ENCODE measurements at places on chromosomes 13 and 19. TPM values are rescaled to one million over a fixed set of nuclear protein-coding genes. Genes with fewer than 3 reads are reported as not detected.

GRCh38 chr19:38266981-38267597 lies 2.7 kb downstream of the SPINT2 start:
- DNase-seq: no peak
- no peak overlapping the region for H3K4me3 ChIP-seq
- H3K27me3 ChIP-seq: no peaks in the 10 kb centered on the region
- H3K36me3 ChIP-seq: no peaks in the 10 kb centered on the region

DNA sequence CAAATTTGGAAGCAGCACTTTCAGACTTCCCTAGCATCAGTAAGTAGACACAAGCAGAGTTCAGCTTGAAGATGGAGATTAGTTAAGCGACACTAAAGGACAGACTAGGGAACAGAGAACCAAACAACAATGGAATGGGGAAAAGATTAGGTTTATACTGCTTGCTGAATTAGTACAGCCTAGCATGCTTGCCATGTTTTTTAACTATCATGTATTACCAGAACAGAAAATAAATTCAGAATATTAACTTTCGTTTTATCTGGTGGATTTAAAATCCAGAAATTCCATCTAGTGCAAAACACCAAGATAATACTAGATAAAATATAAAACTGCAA lies 451.5 kb upstream of the SLC10A2 start:
- H3K4me1 ChIP-seq: no peaks in the 10 kb centered on the region
- H3K27ac ChIP-seq: no peak overlapping the region
- no peak for DNase-seq
- H3K27me3 ChIP-seq: no peaks in the 10 kb centered on the region
- no peaks in the 10 kb centered on the region for H3K36me3 ChIP-seq

- peaks cover 98% of the 10 kb centered on the region for H3K36me3 ChIP-seq
- peak overlapping the region; percentile 34 for H3K27ac ChIP-seq
- no peak for DNase-seq
- H3K4me3 ChIP-seq: no peak overlapping the region
These were observed 8.2 kb downstream of the FXYD5 start for GRCh38 chr19:35162471-35163326.

- H3K27ac ChIP-seq: no peak overlapping the region
- no peak overlapping the region for H3K4me3 ChIP-seq
- DNase-seq: no peak
- no peaks in the 10 kb centered on the region for H3K36me3 ChIP-seq
These were observed 44.8 kb upstream of the ARGLU1 start for GRCh38 chr13:106612688-106613087.

GRCh38 chr13:36571444-36571843 lies 102.4 kb upstream of the SERTM1 start:
- H3K36me3 ChIP-seq: no peaks in the 10 kb centered on the region
- no peak overlapping the region for H3K4me3 ChIP-seq
- H3K27ac ChIP-seq: no peak overlapping the region
- no peaks in the 10 kb centered on the region for H3K4me1 ChIP-seq
- H3K27me3 ChIP-seq: peaks cover 2% of the 10 kb centered on the region

GRCh38 chr13:100734194-100734720 lies 59.7 kb upstream of the TMTC4 start:
- H3K4me3 ChIP-seq: no peak overlapping the region
- no peak for DNase-seq
- no peaks in the 10 kb centered on the region for H3K27me3 ChIP-seq
- H3K27ac ChIP-seq: no peak overlapping the region
- H3K4me1 ChIP-seq: no peaks in the 10 kb centered on the region

DNA sequence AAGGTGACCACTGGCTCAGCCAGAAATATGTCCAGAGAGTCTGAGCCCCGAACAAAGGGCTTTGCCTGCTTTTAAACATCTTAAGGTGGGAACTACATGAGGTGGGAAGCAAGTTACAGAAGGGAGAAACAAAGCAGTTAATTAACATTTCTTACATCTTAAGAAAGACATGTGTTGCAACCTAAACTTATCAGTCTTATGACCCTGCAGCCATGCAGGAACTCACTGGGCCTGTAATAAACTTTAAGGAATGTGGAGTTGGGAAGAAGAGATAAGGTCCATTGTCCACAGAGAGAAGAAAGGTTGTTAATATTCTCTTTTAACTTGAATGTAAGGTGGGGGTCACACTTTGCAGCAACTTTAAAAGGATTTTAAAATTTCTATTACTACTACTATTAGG lies 46.8 kb upstream of the CYP2A7 start:
- no peaks in the 10 kb centered on the region for H3K4me1 ChIP-seq
- H3K36me3 ChIP-seq: no peaks in the 10 kb centered on the region
- no peak overlapping the region for H3K4me3 ChIP-seq
- no peak for DNase-seq

- peaks cover 25% of the 10 kb centered on the region for H3K4me1 ChIP-seq
- H3K4me3 ChIP-seq: no peak overlapping the region
- no peaks in the 10 kb centered on the region for H3K27me3 ChIP-seq
- DNase-seq: no peak
These were observed 26.5 kb downstream of the GPR18 start for GRCh38 chr13:99231721-99232120.

- no peaks in the 10 kb centered on the region for H3K27me3 ChIP-seq
- H3K4me3 ChIP-seq: peak overlapping the region; percentile 90
- H3K4me1 ChIP-seq: peaks cover 20% of the 10 kb centered on the region
- H3K36me3 ChIP-seq: no peaks in the 10 kb centered on the region
These were observed 23.4 kb downstream of the IPO5 start for GRCh38 chr13:97976610-97977521.

DNA sequence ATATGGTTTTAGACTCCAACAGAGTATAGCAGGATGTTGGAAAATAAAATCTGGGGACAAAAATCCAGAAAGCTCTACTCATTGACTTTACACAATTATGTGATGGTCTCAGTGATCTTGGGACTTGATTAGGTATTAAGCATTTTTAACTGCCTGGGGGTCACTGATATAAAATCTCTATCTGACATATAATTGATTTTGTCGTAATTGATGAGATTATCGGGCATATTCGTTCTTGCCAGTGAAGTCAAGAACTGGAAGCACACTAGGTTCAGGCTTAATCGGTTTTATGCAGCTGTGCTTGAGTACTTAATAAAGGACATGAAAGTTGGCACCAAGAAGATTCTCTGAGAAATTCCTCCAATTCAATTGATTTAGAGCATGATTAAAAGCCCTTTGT lies 390.7 kb downstream of the DCT start:
- no peaks in the 10 kb centered on the region for H3K36me3 ChIP-seq
- no peak overlapping the region for H3K4me3 ChIP-seq
- no peak for DNase-seq
- no peaks in the 10 kb centered on the region for H3K4me1 ChIP-seq
- no peak overlapping the region for H3K27ac ChIP-seq

GRCh38 chr19:21321134-21321533 lies 8.1 kb downstream of the ZNF708 start:
- no peaks in the 10 kb centered on the region for H3K27me3 ChIP-seq
- DNase-seq: no peak
- no peaks in the 10 kb centered on the region for H3K4me1 ChIP-seq
- no peak overlapping the region for H3K27ac ChIP-seq
- H3K36me3 ChIP-seq: peaks cover 60% of the 10 kb centered on the region
- no peak overlapping the region for H3K4me3 ChIP-seq

DNA sequence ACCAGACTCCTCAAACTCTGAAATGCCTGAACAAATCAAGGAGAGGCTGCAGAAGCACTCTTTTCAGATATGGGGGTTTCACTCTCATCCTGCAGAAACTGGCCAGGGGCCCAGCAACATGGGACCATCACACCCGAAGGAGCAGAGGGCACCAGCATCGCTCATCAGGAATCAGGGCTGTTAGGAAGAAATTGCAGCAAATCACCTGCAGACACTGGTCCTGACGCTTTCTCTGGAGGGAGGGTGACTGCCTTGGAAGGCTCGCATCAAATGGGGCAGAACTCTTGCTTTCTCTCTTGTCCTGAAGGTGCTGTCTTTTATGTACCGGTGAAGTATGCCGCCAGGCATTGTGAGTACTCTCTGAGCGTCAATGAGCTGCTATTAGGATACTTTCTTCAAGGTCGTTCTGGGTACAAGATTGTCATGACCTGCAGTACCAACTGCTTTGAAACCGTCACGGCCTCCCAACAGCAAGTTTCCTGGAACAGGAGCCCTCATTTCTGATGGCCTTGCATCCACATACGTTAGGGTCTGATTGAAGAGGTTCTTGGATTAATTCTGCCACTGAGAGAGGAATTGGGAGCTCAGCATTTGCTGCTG lies 155.7 kb upstream of the SOX1 start:
- no peaks in the 10 kb centered on the region for H3K4me1 ChIP-seq
- no peak overlapping the region for H3K27ac ChIP-seq
- H3K27me3 ChIP-seq: no peaks in the 10 kb centered on the region
- no peak overlapping the region for H3K4me3 ChIP-seq
- DNase-seq: no peak

- peak overlapping the region; percentile 91 for H3K27ac ChIP-seq
- H3K36me3 ChIP-seq: peaks cover 11% of the 10 kb centered on the region
- H3K4me1 ChIP-seq: peaks cover 46% of the 10 kb centered on the region
- peak overlapping the region; percentile 91 for H3K4me3 ChIP-seq
- no peak for DNase-seq
These were observed 3.0 kb downstream of the ZMYM2 start for GRCh38 chr13:19961489-19961888.

DNA sequence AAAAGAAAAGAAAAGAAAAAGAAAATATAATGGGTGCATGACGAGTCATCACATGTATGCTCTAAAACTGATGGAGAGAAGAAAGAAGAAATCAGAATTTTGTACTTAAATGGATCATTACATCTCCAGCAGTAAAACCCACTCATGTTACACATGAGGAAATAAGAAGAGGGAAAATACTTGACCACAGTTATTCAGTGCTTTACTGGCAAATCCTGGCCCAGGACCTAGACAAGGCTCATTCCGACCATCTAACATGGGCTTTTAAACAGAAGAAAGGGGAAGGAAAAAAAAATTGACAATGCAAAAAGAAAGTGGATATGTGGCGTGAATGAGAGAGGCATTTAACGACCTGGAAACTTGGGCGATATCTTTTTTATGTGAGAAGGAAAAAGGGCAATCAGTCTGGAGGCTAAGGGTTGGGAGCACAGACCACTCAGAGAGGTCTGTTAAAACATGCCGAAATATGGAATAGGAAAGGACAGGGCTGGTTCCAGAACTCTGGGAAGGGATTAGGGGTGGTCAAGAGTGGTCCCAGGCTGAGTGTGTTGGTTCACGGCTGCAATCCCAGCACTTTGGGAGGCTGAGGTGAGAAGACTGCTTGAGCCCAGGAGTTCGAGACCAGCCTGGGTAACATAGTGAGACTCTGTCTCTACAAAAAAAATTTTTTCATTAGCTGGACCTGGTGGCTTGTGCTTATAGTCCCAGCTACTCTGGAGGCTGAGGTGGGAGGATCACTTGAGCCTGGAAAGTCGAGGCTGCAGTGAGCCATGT lies 1.6 kb downstream of the SIGLECL1 start:
- H3K27ac ChIP-seq: no peak overlapping the region
- no peaks in the 10 kb centered on the region for H3K27me3 ChIP-seq

DNA sequence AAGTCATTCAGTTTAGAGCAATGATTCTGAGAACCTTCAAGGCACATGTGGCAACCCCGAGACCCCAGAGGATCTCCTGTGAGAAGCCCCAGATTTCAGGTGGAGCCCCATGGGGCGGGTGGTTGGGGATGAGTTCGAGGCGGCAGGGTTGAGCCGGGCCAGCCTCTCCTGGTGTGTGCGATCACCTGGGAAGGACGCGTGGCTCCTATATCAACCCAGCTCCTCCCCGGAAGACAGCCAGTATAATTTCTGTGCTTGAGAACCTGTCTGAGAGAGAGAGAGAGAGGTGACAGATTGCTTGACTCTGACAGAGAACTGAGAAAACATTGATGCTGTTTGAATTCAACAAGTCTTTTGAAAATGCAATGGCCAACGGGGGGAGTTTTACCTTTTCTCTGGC lies 89.0 kb downstream of the TEX29 start:
- DNase-seq: no peak
- H3K27me3 ChIP-seq: no peaks in the 10 kb centered on the region
- H3K36me3 ChIP-seq: no peaks in the 10 kb centered on the region
- H3K4me3 ChIP-seq: no peak overlapping the region

DNA sequence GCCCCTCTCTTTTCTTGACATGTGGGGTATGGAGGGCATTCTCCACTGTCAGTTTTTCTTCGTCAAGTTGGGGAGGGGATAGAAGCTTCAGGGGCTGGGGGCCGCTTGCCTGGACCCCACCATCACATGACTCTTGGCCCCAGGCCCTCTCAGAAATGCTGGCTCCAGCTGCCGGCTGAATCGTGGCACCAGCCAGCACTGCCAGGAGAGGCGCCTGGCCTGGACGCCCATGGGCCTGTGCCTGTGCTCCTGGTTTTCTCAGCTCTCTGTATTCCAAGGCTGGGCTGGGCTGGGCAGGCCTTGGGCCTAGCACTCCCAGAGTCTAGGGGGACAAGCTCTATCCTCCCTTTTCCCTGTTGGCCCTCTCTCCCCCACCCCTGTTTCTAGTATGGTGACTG lies 38.6 kb downstream of the LYL1 start:
- H3K4me1 ChIP-seq: peaks cover 13% of the 10 kb centered on the region
- H3K36me3 ChIP-seq: no peaks in the 10 kb centered on the region

DNA sequence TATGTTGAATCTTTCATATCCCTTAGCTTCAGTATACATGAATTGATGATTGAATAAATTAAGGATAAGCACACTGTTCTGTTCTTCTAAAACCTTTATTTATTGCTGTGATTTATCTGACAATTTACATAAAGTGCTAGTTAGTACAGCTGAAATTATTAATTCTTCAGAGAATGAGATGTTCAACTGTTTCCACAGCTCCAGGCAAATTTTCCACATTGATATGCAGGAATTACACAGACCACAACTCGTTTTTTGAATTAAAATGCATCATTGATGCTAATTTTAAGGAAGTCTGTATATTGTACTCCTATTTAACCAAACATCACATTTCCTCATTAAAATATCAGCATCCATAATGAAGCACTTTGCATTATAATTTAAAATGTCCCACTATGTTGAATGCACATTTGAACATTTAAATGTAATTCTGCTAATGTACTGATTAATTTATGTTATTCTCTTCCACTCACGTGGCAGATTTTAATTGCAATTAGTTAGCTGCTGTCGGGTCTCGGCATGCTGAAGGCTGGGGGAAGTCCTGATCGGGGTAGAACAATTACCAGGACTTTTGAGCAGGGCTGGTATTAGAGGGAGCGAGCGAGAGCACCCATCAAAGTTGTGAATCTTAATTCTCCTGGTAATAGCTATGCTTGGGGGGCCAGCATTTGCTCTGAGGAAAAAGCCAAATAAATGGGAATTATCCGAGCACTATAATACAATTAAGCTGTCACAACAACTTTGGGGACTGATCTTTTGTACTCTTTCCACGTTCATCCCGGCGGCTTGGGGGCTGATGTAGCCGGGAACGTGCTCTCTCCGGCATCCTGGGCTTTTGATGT lies 136.7 kb upstream of the TMTC4 start:
- no peak for DNase-seq
- H3K4me3 ChIP-seq: no peak overlapping the region
- no peaks in the 10 kb centered on the region for H3K27me3 ChIP-seq
- H3K36me3 ChIP-seq: no peaks in the 10 kb centered on the region
- no peak overlapping the region for H3K27ac ChIP-seq

The ACTN4 gene
- total RNA-seq: 323 TPM

The LGALS14 gene
- total RNA-seq: not detected

The SIGLECL1 gene
- total RNA-seq: not detected

The ZNF888 gene
- 5.0 TPM for total RNA-seq

The CEACAM19 gene
- not detected for total RNA-seq

The DMKN gene
- not detected for total RNA-seq

The FUT1 gene
- total RNA-seq: not detected

The CGB5 gene
- not detected for total RNA-seq

The NLRP11 gene
- not detected for total RNA-seq

The LGI4 gene
- 0.64 TPM for total RNA-seq

The CGB8 gene
- total RNA-seq: not detected

The TBXA2R gene
- total RNA-seq: 1.7 TPM

The LRRC4B gene
- total RNA-seq: not detected
